ENCODE measurements at places on chromosomes 3 and 15. TPM values are rescaled to one million over a fixed set of nuclear protein-coding genes. Genes with fewer than 3 reads are reported as not detected.
A peak's percentile ranks its signal among the peaks of the same experiment; 100 is the strongest.

Gene LMCD1
- 105 TPM for total RNA-seq

GRCh38 chr15:62165793-62166375 lies 799 bp upstream of the C2CD4B start:
- DNase-seq = no peak
- no peaks in the 10 kb centered on the region for H3K4me1 ChIP-seq
- no peaks in the 10 kb centered on the region for H3K27me3 ChIP-seq
- H3K36me3 ChIP-seq = no peaks in the 10 kb centered on the region

DNA sequence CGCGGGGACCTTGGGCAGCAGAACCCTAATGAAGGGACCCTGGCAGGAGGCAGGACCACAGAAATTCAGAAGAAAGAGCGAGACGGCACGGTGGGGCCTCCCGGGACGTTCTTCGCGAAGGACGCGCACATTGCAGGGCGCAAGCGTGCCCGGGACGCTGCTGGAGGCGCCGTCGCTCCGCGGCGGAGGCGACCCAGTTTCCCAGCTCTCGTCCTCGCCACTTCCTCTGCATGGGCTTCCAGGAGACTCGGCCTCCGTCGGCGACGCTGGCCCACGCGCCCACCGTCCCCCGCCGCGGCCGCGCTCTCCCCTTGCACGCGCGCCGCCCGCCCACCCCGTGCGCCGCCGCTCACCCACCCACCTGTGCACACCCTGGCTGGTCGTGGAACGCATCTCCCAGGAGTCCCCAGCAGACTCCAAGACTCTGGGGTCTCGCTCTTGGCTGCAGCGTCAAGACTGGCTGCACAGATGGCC lies 31.8 kb upstream of the SMAD3 start:
- no peaks in the 10 kb centered on the region for H3K36me3 ChIP-seq
- no peaks in the 10 kb centered on the region for H3K4me1 ChIP-seq
- no peak for DNase-seq
- peak overlapping the region; percentile 68 for H3K4me3 ChIP-seq
- no peaks in the 10 kb centered on the region for H3K27me3 ChIP-seq
- H3K27ac ChIP-seq = no peak overlapping the region

- H3K27ac ChIP-seq = no peak overlapping the region
- no peaks in the 10 kb centered on the region for H3K36me3 ChIP-seq
- no peak for DNase-seq
- H3K27me3 ChIP-seq = no peaks in the 10 kb centered on the region
- no peaks in the 10 kb centered on the region for H3K4me1 ChIP-seq
Measured at GRCh38 chr3:38107911-38108648, 28.8 kb downstream of the ACAA1 start.

DNA sequence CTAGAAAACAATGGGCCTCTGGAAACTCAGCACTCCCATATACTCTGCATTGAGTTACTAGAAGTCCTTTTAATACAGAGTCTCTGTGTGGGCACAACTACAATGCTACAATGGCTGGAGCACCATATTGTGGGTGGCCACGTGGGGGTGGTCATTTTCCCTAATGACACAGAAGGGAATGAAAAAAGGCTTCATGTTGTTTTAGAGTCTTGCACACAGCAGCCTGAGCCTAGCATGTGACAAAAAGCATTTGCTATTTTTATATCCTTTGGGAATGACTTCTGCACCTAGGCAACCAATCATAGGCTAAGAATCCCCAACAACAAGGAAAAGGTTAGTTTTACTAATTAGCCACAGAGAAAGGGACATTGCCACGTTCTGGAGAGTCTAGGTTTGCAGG lies 120.6 kb downstream of the PPM1L start:
- H3K27ac ChIP-seq = no peak overlapping the region
- H3K36me3 ChIP-seq = no peaks in the 10 kb centered on the region
- H3K4me3 ChIP-seq = no peak overlapping the region
- no peaks in the 10 kb centered on the region for H3K27me3 ChIP-seq
- H3K4me1 ChIP-seq = no peaks in the 10 kb centered on the region
- no peak for DNase-seq

All from breast epithelium (tissue), 4 donors.